CD4-positive, alpha-beta T cell treated with Interleukin-6 at 100 ng/mL for 8 hours (primary cell): ENCODE measurements at places on chromosomes 1 and 21.

DNA sequence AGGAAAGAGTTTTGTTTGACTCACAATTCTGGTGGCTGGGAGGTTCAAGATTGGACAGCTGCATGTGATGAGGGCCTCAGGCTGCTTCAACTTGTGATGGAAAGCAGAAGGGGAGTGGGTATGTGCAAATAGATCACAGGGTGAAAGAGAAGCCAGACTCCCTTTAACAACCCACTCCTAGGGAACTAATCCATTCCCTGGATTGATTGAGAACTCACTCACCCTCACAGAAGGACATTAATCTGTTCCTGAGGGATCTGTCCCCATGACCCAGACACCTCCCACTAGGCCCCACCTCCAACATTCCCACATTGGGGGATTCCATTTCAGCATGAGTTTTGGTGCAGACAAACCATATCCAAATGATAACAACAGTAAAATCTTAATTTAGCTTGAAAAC lies 25.6 kb downstream of the UBE2T start:
- no peak for DNase-seq

DNA sequence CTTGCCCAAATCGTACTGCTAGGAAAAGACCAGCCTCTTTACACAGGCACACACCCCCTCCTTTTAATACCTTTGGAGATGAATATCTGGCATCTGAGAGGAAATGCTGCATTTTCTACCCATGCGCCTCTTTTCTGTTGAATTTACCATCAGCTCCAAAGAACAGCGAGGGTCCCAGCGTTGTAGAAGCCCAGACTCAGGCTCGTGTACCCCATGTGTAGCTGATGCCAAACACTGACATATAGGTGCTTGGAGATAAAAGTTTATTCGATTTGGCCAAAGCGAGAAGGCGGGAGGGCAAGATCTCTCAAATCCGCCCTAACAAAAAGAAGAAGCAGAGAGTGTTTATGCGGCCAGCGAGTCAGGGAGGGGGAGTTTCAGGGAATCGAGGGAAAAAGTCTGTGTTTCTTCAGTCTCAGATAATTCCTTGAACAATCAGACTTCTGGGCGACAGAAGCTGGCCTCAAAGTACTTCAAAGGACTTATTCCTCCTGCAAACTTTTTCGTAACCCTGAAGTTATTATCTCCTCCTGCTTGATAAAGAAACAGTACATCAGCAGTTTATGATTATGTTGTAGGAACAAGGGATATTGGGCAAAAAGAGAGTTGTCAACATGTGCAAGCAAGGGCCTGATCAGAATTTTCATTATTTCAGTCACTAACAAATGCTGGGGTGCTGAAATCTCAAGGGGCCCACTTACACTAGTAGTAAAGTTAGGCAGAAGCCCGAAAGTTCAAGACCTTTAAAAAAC lies 642 bp upstream of the CREG1 start:
- no peak for DNase-seq

DNA sequence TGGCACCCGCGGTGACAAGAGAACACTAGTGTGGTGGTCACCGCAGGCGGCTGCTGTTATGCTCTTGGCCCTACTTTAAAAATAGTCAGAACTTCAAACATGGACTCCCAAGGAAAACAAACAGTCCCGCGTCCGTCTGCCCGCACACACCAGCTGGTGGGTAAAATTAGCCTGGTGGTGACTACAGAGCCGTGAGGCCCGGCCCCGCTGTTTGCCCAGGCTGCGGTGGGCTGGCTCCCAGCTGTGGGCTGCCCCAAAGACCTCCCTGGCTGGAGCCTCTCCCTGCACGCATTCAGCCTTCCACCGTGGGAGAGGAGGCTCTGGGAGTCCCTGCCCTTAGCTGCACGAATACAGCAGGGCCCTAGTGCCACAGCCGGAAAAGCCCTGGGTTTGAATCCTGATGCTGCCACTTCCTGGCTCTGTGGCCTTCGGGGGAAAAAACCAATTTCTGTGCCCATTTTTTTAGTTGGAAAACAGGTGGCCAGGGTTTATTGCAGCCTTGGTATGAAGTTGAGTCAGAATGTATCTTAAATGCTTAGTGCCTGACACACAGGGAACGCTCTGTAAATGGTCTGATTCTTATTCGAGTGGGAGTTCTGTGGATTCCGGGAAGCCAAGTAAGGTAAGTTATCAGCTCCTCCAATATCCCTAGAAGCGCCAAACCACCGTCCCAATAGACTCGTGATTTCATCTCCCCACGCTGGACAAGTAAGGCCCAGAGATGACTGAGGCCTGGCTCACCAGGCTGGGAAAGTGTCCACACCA lies 58.2 kb downstream of the ALPL start:
- DNase-seq, result no peak

- DNase-seq, result no peak
Observed at GRCh38 chr1:101379950-101380349, 143.1 kb downstream of the S1PR1 start.

DNA sequence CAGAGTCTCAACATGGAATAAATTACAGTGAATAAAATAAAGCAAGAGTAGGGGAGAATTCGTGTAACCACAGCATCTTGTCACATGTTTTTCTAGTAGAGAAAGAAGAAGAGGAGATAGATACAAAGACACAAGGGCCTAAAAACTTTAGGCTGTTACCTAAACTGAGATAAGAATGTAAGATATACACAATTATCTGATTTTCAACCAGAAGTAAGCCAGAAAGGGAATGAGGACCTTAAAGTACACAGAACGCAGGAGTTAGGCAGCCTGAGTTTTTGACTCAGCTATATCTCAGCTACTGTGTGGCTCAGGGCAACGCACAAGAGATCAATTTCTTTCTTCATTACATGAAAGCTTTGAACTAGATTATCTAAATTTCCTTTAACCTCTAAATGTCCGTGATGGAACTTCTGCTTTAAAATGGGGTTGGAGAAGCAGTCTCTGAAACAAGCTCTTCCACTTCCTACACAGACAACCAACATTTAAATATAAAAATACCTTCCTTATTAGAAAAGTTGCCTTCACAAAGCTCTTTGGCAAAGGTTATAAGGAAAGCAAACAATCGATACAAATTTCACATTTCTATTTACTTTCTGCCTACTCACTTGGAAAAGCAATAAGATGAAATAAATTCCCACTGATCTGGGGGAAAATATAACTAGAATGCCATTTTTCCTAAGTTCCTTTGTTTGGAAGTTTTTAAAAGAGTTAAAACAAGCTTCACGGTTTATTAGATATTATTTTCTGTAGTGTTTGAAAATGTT lies 5.2 kb upstream of the RGS13 start:
- DNase-seq, result no peak

DNA sequence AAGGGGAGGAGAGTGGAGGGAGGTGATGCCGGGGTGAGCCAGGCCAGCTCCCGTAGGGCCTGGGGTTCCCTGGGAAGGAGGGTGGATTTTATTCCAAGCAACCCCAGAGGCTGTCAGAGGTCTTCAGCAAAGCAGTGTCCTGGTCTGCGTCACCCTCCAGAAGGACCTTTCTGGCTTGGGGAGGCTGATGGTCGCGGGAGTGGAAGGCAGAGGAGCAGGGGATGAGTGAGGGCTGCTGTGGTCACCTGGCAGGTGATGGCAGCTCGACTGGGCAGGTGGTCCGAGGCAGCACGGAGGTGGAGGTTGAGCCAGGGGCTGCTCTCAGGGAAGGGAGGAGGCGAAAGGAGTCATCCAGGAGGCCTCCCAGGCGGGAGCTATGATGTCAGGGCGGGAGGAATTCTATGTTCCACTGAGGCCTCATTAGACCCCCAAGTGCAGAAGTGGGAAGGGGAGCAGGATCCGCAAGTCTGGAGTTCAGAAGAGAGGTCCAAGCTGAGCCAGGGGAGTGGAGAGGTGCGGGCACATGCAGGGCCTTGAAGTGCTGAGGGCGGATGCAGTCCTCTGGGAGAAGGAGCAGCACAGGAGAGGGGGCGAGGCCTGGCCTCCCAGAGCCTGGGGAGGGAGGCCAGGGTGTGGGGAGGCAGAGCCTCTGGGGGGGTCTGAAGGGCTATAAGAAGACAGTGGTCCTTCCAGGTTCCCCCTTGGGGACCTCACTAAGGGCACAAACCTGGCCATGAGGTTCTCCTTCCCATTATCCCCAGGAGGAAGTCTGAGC lies 33.3 kb downstream of the BMP8A start:
- no peak for DNase-seq

GRCh38 chr1:219465212-219466093 lies 147.5 kb downstream of the ZC3H11B start:
- no peak for DNase-seq

DNA sequence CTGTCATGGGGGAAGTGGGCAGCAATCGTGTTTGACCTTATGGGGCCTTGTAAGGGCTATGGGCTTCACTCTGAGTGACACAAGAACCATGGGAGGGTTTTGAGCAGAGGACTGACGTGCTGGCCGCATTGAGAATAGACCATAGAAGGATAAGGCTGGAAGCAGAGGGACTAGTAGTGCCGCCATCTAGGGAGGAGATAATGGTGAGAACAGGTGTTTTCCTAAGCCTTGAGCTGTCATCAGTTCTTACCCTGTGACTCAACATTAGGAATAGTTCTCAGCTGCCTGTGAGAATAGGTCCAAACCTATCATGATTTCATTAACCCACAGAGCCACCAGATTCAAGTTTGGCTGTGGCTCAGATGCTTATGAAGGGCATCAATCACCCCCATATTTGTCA lies 228.5 kb downstream of the CACNA1E start:
- no peak for DNase-seq

DNA sequence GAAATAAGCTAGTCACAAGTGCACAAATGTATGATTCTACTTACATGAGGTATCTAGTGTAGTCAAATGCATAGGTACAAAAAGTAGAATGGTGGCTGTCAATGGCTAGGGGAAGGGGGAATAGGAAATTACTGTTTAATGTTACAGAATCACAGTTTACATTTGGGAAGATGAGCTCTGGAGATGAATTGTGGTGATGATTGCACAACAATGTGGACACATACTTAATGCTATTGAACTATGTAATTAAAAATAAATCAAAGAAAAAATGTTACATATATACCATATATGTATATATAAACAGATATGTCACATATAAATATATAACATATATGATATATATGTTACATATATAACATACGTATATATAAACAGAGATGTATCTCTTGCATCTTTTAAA lies 39.4 kb downstream of the VAV3 start:
- no peak for DNase-seq

DNA sequence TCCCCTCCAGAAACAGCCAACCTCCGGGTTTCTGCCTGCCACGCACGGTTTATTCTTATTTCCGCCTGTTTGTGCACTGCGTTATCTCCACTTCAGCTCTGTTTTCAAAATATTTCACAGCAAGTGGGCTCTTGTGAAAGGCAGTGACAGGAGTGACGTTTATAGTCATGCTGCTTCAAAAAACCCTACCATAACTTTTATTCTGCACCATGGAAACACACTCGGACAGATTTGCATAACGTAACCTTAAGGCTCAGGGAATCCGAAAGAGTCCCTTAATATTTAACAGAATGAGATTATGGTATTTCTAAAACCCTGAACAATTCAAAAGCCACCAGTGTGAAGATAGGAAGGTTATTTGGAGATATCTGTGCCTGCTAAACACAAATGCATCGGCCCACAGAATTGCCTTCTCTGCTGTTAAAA lies 782 bp upstream of the SDE2 start:
- DNase-seq, result peak; percentile 60

- no peak for DNase-seq
Observed at GRCh38 chr1:161046605-161047228, 940 bp upstream of the USF1 start.

DNA sequence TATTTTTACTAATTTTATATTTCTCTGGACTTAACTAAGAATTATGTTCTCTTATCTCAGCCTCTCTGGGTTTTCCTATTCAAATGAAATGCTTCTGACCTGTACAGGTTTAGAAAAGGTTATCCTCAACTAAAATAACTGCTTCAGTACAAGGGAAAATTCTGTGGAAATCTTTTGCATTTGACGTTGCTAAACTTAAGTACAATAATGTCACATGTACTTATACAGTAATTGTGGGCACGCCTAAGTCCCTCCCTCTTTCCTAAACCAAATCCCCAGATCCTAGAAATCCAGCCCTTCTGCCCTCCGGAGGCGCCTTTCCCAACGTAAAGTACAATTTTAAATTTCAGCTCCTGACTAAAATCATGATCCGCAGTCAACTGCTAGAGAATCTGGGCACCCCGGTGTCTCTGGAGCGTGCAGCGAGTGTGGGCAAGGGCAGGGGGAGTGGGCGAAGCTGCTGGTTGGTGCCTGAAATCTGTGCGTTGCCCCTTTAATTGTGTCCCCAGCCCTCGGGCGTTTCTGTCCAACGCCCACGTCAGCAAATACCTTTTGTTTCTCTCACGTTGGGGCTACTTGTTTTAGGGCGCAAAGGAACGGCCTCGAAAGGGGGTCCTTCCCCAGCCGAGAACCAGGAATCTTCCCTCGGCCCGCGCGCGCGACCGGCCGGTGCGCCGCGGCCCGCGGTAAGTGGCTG lies at the start of gene ZBTB8A:
Gene ZBTB8A, plus strand, starts transcription at position 541 of the 697 bp plus-strand sequence. CDS start 53,505 bp downstream, outside the sequence.
- no peak for DNase-seq

DNA sequence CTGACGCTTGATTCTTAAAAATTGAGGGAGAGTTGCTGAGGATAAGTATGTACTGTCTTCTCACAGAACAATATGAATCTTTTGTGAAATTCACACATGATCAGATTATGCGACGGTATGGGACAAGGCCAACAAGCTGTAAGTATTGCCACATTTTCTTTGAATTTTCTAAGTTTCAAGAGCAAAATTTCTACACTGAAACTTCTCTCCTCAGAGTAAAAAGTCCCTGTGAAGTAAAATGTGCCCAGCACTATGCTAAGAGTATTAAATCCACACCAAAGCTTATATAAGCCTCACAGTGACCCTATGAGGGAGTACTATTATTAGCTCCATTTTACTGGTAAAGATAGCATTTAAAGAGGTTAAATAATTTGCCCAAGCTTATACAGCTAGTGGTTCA lies 12.2 kb downstream of the AKIRIN1 start:
- DNase-seq, result no peak

DNA sequence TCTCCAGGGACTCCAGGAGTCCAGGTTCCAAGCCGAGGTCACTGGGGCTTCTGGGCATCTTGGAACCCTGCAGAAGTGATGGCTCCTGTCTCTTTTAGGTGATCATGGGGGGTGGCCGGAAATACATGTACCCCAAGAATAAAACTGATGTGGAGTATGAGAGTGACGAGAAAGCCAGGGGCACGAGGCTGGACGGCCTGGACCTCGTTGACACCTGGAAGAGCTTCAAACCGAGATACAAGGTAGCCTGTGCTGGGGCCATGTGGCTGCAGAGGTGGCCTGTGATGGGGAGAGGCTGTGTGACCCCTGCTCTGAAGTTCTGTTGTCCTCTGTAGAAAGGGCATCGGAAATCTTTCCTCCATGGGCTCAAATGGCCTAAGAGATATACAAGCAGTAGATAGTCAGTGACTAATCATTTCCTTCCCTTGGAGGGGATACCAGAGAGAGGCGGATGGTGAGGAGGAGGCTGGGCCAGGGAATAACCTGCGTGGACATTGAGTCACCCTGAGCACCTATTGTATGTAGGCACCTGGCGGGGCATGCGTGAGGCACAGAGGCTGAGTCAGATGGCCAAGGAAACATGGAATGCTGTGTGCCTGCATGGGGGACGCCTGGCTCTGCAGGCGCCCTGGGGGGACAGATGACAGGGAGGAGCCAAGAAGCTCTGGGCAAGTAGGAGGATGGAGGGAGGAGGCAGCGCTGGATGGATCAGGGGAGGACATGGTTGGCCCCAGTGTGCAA lies 59.0 kb downstream of the ALPL start:
- no peak for DNase-seq
